ENCODE measurements at places on chromosomes 6 and 20. TPM values are rescaled to one million over a fixed set of nuclear protein-coding genes. Genes with fewer than 3 reads are reported as not detected.

Gene BNIP5
- total RNA-seq: not detected

Gene CDSN
- under 0.01 TPM for total RNA-seq

Gene OR2H1
- 0.14 TPM for total RNA-seq

Gene COX4I2
- not detected for total RNA-seq

Gene TFAP2C
- total RNA-seq: under 0.01 TPM

Gene LY86
- total RNA-seq: not detected

Gene DOK5
- total RNA-seq: 20.7 TPM

Gene SLPI
- 2.6 TPM for total RNA-seq

Gene GRM1
- under 0.01 TPM for total RNA-seq

Gene ENPP4
- 2.8 TPM for total RNA-seq

Gene MUCL3
- total RNA-seq: not detected

Gene SNX14
- total RNA-seq: 120 TPM

Gene SGK2
- 0.28 TPM for total RNA-seq

Data from smooth muscle cell of bladder (primary cell).